ENCODE measurements at places on chromosomes 5 and 9.

DNA sequence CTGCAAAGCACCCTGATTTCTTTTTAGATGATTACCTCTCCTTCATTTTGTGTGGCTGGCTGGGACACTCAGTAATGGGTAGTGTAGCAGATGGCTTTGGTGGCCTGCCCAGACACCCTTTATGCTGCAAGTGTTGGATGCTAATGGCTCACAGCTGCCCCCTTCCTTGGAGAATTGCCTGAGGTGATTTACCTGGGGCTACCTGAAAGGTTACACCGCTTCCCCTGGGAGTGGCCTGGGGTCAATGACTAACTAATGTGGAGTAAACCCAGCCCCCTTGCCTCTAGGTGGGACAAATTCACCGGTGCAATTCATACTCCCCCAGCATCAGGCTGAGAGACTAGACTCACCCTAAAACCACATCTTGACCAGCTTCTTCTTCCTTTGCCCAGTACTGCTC is 23.5 kb upstream of the HAND1 start:
- no peak for DNase-seq

- no peak for DNase-seq
These were observed 104.2 kb upstream of the GPR151 start for GRCh38 chr5:146620031-146620668.

GRCh38 chr5:115736004-115736689 is 80.3 kb downstream of the CDO1 start:
- DNase-seq: no peak

GRCh38 chr9:134314950-134315715 is 11.1 kb upstream of the RXRA start:
- DNase-seq: no peak

DNA sequence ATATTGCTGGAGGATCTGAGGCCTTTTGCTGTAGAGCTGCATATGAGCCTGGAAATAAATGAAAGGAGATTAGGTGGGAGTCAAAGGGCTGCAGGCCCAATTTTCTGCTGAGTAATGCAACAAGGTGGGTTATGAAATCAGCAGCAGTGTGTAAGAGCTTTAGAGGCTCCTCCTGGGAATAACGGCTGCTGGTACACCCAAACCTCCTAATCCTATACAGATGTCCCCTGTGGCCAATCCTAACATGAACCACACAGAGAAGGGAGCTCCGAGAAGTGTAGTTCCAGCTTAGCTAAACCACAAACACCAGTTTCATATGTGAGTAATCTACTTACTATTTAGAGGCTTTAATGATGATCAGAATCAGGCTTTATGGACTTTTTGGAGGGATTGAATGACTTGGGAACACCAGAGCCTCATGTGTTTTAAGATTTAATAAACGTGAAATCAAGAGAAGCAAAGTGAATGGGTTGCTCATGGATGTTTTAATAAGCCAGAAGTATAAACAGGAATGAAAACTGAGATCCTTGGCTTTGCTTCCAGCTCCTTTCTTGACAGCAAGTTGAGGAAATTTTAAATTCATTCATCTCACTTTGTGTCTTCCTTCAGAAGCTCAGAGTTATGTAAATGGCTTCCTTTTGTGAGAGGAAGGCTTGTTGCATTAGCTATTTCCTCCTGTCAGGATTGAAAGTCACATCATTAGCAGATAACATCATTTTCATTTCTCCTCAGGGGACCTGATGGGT is 437.5 kb downstream of the TMEM232 start:
- DNase-seq: no peak
